Activated naive CD8-positive, alpha-beta T cell treated with anti-CD3 and anti-CD28 coated beads, Interleukin-2, amount 50 U/mL, for 24 hours (primary cell): ENCODE measurements at places on chromosomes 7 and 10.

DNA sequence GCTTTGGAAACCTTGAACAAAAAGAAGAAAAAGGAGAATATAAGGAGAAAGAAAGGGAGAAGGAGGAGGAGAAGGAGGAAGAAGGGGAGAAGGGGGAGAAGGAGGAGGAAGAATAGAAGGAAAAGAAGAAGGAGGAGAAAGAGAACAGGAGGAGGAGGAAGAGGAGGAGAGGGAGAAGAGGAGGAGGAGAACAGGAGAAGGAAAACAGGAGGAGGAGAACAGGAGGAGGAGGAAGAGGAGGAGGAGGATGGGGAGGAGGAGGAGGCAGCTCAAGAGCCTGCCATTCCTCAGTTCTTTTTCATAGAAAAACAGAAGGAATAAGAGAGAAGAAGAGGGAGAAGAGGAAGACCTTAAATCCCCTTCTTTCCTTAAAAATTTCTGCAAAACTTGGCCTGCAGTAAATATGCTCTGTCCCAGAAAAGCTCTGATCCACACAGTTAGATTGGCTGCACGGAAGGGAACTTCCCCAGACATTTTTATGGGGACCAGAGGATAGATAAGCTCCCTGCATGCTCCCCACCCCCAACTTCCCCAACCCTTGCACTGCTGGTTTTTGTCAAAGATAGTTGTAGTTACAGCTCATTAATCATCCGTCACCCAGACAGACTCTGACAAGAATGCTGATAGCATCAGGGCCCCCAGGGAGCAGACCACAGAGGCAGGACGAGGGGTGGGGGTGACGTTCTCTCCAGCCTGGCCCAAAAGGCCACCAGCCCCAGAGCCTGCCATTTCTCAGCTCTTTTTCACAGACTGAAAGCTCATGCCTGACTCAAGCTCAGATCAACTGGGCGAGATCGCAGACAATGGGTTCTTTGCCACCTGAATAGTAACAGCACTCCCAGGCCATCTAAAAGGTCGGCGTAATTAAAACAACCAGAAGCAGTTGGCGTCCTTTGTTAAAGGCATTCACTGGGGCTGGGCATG lies 34.5 kb upstream of the LYZL1 start:
- no peak for DNase-seq

GRCh38 chr7:117892821-117893220 lies 19.6 kb upstream of the CTTNBP2 start:
- DNase-seq = no peak

- no peak for DNase-seq
Observed at GRCh38 chr7:115477193-115477651, 553.3 kb downstream of the TFEC start.

GRCh38 chr7:150854066-150855000 lies 2.0 kb downstream of the AOC1 start:
- DNase-seq = no peak

DNA sequence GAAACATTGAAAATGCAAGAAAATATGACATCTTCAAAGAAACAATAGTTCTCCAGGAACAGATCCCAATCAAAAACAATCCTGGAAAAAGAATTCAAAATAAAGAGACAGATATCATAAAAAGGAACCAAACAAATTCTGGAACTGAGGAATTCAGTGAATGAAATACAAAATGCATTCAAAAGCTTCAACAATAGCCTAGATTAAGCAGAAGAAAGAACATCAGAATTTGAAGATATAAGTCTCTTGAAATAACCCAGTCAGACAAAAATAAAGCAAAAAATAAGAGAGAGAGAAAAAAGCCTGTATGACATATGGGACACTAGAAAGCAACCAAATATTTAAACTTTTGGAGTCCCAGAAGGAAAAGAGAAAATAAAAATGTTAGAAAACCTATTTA lies 60.3 kb downstream of the MINPP1 start:
- no peak for DNase-seq

DNA sequence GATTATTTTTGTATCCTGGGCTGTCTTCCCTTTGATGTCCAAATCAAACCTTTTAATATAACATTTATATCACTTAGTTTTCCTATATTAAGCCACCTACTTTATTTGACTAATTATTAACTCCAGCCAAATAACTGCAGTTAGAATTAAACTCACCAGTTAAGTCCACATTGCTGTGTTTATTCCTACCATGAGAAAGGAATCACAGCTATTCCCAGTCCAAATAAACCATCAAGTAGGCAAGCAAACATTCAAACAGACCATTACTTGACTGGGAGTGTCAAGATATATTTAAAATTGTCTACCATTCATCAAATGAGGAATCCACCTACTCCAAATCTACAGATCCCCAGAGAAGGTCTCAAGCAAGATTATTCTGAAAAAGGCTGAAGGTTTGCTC lies 22.4 kb downstream of the PDE1C start:
- no peak for DNase-seq

DNA sequence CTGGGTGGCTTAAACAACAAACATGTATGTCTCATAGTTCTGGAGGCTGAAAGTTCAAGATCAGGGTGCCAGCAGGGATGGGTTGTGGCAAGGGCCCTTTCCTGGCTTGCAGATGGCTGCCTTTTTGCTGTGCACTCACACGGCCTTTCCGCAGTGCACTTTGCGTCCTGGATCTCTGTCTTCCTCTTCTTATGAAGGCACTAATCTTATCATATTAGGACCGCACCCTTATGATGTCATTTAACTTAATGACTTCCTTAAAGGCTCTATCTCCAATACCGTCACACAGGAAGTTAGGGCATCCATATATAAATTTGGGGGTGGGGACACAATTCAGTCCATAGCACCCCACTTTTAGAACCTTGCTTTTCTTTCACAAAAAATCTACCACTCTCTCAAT lies 255.2 kb downstream of the SNX13 start:
- no peak for DNase-seq

DNA sequence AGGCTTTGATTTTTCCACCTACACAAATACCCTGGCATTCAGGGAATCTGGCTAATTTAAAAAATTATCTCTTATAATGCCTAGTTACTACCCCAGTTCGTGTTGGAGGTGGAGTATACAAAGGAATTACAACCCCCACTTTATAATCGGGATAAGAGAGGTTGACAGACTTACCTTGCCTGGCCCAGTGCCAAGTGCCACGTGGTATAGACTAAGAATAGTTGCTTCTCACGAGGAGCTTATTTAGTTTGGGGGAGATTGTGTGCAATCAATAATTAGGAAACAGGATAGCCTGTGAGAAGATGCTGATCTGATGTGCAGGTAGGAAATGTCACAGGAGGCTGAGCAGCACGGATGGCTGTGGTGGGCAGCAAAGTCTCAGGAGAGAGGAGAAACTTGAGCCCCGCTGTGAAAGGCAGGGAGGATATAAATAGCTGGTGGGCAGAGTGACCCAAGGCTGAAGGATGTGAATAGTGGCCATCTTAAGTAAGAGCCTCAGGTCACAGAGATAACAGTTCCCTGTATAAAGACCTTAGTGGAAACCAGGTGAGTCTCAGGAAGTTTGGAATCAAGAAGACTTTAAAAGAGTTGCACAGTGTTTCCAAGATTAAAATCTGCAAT lies 11.3 kb upstream of the ATXN7L1 start:
- DNase-seq = no peak

DNA sequence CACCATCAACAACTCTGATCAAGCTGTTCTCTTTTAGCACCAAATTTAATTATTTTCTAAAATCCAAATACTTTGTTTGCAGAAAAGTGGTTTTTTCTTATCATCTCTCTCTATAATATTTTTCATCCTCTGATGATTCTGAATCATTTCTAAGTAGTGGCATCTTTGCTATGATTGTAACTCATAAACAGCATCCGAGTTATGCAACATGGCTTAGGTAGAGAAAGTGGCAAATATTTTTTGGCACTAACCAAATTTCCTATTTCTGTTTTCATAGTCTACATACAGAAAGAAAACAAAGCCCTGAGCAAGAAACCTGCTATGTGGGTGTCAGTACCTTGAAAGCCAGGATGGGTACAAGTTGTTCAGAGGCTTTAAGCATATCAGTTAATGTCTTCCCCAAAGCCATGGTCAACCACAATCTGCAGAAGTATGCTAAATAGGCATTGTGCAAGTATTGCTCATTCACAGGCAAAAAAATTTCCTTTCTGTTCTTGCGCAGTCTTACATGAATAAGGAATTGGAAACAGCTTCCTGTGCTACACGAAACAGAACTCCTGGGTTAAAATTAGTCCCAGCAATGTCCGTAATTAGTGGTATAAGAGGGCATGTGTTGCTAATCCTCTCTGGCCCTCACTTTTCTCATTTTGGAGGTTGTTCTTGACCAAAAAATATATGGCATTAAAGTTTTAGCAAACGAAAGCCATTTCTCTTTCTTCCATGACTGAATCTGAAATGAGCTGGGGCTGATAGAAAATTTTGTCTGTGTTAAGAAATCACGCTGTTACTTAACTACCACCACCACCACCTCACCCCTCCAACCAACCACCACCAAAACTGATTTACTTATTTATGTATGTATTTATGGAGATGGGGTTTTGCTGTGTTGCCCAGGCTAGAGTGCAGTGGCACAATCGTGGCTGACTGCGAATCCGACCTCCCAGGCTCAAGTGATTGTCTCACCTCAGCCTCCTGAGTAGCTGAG lies 325.6 kb upstream of the MAGI2 start:
- DNase-seq = no peak

- DNase-seq = no peak
Observed at GRCh38 chr7:104328296-104328969, at the start of gene LHFPL3. LHFPL3 (plus strand) TSS chr7:104328603.

DNA sequence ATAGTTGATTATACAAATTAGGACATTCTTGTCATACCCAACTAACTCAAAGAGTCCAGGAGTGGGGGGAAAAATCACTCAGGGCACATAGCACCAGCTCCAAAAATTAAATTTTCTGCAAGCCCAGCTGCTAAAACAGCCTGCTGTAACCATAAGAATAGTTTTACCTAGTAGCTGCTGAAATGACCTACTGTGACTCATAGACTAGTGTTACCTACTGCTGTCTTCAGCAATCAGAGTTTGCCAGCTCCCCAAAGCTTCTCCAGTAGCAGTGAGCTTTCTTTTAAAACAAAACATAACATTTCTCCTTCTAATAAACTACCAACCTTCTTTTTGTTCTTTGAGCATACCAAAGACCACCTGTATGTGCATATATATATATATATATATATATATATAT lies 4.2 kb upstream of the ARHGAP12 start:
- DNase-seq = no peak

DNA sequence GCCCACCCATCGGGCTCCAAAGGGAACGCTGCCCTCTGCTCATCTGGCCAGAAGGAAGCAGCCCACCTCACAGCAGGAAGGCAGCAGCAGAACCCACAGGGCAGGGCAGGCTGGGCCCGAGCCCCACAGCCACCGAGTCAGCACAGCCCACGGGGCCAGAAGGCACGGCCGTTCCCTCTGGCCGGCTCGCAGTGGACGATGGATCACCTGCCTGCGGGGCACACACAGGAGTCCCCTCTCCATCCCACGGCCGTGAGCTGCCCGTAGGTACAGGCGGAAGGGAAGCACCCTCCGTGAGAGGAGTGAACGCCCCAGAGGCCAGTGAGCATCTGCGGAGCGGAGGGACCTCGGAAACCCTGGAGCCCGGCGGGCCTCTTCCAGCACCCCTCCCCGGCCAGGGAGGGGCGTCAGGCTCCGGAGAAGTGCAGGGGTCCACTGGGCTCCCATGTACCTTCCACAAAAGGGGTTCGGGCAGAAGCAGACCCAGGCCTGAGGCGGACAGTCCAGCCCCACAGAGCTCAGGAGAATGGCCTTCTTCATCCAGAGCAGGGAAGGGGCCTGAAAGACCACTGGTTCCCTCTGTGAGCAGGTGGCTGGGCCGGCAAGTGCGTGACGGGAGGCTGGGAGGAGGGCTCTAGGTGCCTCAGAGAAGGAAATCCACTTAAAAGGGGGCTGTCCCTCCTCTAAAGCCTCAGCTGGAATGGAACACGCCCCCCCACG lies 11.7 kb downstream of the NUDT1 start:
- DNase-seq = no peak

DNA sequence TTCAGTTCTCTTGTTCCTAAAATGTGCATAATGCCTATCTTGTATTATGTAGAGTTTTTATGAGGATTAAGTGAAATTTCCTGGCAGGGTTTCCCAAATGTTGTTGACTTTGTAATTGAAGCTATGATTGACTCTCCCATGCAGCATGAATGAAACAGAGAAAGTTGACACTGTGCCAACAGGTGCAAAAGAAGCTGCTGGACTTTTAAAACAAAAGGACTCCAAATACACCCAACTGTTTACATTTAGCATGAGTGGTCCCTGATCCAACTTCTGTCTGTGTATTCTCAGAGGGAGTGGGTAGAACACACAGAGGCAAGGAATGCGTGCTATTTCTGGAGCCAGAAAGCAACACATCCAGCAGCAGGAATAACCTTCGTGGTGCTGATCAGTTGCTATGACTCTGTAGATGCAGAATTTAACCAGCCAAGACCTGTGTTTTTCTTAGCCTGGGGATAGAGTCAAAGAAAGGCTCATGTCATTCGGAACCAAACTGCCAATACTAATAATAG lies 14.4 kb upstream of the RBM20 start:
- DNase-seq = no peak

- no peak for DNase-seq
Observed at GRCh38 chr10:95467162-95467599, 94.0 kb downstream of the SORBS1 start.

DNA sequence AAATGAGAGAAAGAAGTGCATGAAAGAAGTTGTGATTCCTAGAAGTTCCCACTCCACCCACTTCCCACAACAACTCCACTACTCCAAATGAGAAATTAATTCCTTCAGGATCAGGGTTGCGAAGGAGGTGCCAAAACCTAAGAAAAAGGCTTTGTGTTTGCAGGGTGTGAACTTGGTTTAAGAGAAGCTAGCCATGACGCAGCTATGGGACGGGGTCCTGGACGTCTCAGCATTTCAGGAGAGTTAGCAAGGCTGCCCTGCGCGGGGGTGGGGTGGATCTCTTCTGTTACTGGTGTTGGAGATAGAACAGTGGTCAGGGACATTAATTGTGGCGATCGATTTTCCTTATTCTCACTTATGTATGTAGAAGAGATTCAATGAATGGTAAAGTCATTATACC lies 61.2 kb downstream of the CHST3 start:
- no peak for DNase-seq

- DNase-seq = peak; percentile 10
Observed at GRCh38 chr10:29646238-29646902, 11.6 kb upstream of the SVIL start.

- DNase-seq = no peak
Observed at GRCh38 chr7:99947608-99948007, 18.2 kb upstream of the GJC3 start.

GRCh38 chr10:3737864-3738263 lies 47.1 kb downstream of the KLF6 start:
- DNase-seq = no peak

- DNase-seq = no peak
Observed at GRCh38 chr7:32117837-32118236, 47.6 kb upstream of the PDE1C start.

GRCh38 chr7:84176716-84177115 lies 17.9 kb downstream of the SEMA3A start:
- DNase-seq = no peak
